CD8-positive, alpha-beta T cell (primary cell): ENCODE measurements at places on chromosomes 4 and X. TPM values are rescaled to one million over a fixed set of nuclear protein-coding genes. Genes with fewer than 3 reads are reported as not detected.

DNA sequence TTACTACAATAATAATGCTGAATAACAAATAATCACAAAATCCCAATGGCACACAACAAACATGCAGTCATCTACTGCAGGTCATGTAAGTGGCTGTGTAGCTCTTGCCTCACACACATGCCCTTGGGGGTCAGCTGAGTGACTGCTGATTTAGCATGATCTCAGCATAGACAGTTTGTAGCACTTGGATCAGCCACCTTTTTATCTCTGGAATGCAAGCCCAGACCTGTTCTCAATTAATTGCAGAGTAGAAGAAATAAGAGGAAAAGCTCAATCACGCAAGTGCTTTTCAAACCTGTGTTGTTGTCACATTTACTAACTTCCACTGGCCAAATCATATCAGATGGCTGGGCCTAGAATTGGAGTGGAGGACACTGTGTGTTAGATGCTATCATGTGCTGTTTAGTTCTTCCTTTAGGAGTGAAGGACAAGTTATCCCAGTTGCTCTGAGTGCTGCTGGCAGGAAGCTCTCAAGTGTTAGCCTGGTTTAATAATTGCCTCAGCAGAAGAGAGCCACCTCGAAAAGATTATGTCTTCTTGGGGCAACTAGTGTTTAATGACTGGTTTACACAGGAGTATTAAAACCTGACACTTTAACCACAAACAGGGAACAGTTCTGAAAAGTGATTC, 128.3 kb upstream of the EPHA5 start:
- no peak for DNase-seq

DNA sequence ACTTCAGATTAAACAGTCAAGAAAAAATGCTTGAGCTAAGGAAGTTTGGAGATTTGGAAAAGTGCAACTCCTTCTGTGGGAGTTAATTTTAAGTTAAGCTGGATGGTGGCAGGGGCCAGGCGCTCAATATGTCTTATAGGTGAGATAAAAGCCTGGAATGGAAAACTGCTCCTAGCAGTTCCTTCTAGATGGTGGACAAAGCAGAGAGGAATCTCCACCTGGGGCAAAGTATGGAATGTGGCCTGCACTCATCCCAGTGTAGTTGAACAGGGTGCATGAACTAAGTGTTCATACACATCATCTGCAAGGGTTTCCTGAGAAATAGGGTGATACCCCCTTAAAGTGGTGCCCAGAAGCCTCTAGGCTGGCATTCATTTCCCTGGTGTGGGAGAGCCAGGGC, 227.1 kb downstream of the FGF13 start:
- no peak for DNase-seq

DNA sequence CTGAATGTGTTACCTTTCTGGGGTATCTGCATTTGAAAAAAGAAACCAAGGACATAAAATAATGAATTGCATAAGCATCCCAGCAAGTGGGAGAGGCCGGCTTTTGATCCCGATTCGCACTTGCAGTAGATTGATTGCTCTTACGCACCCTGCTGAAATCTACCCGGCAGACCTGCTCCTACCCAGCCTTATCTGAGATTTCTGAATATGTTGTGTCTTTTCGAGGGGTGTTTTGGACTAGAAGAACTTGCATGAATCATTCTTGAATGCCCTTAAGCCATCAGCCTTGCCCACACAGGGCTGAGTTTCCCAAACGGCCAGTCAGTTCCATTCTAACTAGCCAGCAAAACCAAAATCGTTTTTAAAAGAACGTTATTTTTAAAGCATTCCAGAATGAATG, 174.4 kb upstream of the BCOR start:
- no peak for DNase-seq

DNA sequence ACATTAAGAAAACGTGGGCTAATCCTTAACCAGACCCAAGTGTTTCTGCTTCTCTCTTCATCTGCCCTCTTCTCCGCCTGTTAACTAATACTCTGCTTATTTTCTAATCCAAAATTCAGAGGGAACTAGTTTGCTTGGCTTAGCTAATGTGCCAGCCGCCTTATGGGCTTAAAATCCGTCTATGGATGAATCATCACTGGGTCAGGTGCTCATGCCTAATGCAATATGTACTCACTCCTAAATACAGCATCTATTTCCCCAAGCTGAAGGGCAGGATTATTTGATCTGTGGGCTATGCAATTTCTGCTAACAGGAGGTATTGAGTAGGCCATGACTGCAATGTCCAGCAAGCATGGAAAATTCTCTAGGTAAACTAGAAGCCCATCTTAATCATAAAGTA, 12.4 kb downstream of the DYNLT3 start:
- DNase-seq = no peak

Gene EDA
- 2.4 TPM for total RNA-seq

DNA sequence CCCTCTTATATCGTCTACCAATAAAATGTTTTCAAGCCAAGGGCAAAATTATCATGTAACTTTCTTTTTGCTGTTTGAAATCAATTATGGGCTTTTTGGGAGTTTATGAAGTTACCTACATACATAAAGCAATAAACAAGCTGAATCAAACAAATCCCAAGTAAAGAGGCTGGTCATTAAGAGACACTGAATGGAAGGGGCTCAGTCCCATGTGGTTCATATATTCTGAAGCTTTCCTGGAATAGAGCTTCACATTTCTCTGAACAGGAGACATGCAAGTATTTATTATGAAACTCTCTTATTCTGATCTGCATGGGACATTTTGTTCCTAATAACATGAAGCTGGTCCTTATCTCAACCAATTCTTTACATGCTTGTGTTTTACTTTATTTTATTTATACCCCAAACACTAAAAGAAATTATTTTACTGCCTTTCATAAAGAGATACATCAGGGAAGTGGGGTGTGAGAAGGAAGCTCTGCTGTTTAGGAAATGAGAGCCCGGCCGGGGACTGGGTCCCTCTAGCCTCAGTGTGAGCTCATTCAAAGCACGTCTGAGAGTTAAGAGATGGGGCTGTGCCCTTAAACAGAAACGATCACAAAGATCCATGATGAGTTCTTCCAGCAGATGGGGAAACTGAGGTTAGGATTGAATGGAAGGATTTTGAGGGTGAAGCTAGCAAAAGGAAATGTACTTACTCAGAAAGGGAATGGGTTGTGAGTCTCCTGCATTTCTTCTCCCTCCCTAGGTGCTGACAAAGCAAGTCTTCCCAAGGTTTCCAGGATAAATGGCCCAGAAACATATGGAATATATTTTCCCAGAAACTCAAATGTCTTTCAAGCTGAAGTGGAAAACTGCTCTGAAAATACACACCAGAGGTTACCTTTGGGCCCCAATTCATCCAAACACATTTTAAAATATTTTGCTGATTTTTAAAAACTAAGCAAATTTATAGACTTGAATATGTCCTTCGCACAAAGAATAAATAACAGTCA, 93.1 kb upstream of the LNX1 start:
- DNase-seq = no peak

Gene CNGA1
- total RNA-seq = not detected
